Heart left ventricle (tissue), 16 donors: ENCODE measurements at places on chromosomes 1 and 21. TPM values are rescaled to one million over a fixed set of nuclear protein-coding genes. Genes with fewer than 3 reads are reported as not detected.

DNA sequence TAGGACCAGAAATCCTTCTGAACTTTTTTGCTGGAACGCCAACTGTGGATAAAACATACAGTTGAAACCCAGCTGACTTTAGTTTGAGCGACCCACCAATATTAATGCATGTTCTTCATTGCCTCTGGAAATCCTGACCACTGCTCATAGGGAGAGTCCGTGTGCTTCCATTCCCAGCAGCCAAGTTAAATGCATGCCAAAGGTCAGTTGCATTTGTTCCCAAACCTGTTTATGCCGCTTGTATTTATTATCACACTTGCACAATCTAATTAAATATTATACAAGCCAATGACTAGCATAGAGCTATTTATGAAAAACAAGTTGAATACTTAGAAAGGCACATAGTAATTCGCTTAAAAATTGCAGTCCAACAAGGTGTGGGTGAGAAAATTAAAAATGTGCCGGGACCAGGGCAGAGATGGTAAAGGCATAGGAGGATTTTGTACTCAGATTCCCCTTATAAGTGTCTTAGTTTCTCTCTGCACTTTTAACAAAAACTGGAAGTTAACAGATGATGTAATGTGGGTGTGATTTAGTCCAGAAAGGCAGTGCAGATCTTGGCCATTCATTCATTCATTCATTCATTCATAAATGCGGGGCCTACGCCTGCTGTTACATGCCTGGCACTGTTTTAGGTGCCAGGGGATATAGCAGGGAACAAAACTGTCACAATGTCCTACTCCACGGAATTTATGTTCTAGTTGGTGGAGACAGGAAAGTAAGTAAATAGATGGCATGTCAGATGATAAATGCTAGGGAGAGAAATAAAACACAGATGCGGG is 99.7 kb downstream of the PRDM2 start:
- DNase-seq, result no peak

DNA sequence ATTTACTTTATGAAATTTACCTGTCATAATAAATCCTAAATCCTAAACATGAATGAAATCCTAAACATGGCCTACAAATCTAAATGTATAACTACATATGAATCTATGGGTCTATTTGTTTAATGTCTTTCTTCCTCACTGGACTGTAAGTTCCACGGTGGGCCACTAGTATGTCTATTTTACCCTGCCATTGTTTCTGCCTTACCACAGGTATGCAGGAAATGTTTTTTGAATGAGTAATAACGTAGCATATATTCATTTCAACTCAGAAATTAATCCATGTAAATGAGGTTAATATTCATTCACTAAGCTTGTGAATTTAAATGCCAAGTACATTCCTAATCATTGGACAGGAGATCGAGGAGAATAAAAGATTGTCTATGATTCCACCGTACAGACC is 35.3 kb downstream of the B3GALNT2 start:
- no peak for DNase-seq

DNA sequence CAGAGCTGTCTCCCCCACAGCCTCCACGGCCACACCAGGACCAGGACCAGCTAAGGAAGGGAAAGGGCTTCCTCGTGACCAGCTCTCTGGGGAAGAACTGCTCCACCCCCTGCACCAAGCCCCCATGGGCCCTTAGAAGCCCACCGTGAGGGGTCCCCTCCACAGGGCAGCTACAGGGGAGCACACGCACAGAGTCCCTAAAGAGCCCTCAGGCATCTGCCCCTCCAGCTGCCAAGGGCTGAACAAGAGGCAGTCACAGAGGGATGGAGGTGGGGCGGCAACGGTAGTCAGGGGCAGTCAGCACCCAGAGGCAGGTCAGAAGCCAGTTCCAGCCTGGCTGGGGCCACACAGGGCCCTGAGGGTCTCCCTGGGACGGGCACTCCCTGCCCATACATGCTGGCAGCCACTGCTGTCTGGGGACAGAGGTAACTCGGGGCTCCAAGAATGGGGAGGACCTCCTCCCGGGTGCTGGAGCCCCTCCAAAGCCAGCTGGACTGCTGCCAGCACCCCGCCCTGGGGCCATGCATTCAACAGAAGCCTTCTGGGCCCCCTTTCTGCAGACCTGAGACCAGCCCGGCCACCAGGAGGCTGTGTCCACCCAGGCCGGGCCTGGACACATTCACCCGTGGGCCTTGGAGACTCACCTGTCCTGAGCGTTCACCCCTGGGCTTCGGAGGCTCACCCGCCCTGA is 18.7 kb downstream of the SLC19A1 start:
- peak; percentile 26 for DNase-seq

Gene GIPC2
- total RNA-seq, result 1.0 TPM
